ENCODE measurements at places on chromosomes 2 and 18. TPM values are rescaled to one million over a fixed set of nuclear protein-coding genes. Genes with fewer than 3 reads are reported as not detected.

Gene ANKRD30B
- not detected for total RNA-seq

Gene LRP2
- total RNA-seq: 0.66 TPM

Gene DNAJC5G
- 3.0 TPM for total RNA-seq

Gene CCDC85A
- total RNA-seq: 1.7 TPM

Gene UGT1A3
- total RNA-seq: not detected

- DNase-seq: no peak
These were observed 90.3 kb downstream of the RBMS1 start for GRCh38 chr2:160402997-160403979.

DNA sequence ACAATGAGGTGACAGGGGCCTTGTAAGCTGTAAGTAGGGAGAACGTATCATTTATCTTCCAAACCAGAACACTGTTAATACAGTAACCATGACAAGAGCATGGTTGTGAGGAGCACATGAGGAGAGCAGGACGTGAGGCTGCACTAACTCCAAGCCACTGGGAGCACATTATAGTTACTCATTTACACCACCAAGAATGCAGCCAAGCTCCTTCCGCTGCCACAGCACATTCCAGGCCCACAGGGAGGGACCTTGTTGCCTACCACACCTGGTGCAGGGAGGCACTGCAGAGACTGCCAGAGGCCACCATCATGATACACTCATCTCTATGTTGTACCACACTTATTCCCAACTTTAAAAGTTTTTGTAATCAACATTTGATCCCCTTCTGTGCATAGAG lies 13.5 kb upstream of the SFXN5 start:
- DNase-seq: no peak

DNA sequence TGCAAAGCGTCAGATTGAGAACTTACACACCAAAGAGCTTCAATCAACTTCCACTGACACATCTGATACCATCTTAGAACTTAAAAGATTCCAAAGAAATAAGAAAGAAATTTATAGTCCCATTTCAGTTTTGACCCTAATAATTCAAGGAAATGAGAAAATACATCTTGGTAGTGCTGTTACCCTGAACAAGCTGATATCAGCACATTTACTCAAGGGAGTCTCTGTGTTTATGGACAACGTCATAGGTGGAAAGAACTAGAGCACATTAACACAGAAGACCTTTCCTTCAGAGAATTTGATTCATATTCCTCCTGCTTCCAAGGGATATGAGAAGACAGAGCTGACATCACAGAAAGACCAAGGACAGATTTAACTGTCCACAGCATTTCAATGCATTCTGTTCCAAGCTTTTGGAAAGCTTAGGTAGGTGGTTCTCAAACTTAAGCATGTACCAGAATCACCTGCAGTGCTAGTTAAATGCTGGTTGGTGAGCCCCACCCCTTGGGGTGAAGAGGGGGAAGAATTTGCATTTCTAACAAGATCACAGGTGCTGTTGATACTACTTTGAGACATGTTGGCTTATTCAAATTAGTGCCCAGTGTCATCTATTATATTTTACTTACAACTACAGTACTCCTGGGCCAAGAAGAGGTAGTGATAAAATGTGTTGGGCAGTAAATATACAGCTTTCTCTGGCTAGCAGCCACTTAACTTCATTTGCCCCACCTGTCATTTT lies 59.8 kb downstream of the LDAH start:
- DNase-seq: no peak

DNA sequence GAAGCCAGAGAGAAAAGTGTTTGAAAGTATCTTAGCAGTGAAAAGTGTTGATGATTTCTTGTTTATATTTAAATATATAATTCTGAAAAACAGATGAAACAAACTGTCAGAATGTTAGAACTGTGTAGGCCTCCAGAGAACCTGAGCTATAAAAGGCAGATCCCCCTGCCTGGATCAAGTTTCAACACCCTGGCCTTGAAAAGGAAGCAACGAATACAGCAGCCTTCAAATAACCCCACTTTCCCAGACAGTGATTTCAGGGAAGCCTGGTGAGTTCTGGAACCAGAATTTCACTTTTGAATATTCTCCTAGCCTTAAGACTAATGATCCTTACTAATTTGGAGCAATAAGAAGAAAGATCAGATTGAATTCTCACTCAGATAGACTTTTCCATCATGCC lies 13.3 kb upstream of the TRIM43 start:
- no peak for DNase-seq

DNA sequence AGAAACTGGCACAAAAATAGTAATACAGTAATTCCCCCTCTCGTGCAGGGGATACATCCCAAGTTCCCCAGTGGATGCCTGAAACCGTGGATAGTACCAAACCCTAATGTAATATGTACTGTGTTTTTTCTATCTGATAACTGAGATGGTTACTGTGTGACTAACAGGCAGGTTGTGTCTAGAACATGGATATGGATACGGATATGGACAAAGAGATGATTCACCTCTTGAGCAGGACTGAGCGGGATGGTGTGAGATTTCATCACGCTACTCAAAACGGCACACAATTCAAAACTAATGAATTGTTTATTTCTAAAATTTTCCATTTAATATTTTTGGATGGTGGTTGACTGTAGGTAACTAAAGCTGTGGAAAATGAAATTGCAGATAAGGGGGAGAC lies 3.4 kb downstream of the MBD1 start:
- DNase-seq: no peak

GRCh38 chr2:138391946-138392345 lies 109.6 kb upstream of the SPOPL start:
- no peak for DNase-seq
